SK-N-DZ (cell line): ENCODE measurements at places on chromosomes 1 and 21.

DNA sequence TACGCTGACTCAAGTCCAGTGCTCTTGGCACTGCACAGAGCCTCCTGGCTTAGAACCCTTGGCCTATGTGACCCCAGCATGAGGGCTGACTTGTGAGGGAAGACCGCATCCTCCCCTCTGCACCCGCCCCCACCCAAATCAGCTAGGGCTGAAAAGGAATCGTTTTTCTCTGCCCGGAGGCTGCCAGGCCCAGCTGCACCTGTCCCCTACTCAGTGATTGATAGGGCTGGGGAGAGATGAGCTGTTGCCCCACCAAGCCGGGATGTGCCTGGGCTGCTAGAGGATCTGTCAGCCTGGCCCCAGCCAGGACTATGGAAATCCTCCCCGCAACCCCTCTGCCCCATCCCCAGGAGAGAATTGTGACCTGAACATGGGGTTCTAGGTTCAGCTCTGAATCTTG, 20.6 kb downstream of the MYOG start:
- no peak for DNase-seq

DNA sequence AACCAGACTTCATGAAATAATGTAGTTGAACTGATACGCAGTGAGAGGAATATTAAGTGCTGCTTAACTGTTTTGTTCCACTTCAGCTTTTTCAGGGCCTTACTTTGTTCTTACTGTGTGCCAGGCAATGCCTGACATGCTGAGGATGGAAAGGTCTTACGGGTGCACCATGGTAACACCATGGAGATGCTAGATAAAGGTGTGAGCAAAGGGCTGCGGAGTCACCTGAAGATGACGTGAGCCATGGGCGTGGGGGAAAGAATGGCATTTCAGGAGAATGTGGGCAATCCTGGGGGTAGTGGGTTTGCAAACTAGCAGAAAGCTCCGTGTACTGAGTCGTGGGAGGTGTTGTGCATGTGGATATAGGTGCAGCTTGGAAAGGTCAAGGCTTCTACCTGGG, 27.3 kb downstream of the MAN1C1 start:
- DNase-seq: no peak

- no peak for DNase-seq
Measured at GRCh38 chr1:94660994-94661393, 119.4 kb upstream of the F3 start.

GRCh38 chr21:24275616-24276015, 1331.7 kb downstream of the MRPL39 start:
- no peak for DNase-seq

DNA sequence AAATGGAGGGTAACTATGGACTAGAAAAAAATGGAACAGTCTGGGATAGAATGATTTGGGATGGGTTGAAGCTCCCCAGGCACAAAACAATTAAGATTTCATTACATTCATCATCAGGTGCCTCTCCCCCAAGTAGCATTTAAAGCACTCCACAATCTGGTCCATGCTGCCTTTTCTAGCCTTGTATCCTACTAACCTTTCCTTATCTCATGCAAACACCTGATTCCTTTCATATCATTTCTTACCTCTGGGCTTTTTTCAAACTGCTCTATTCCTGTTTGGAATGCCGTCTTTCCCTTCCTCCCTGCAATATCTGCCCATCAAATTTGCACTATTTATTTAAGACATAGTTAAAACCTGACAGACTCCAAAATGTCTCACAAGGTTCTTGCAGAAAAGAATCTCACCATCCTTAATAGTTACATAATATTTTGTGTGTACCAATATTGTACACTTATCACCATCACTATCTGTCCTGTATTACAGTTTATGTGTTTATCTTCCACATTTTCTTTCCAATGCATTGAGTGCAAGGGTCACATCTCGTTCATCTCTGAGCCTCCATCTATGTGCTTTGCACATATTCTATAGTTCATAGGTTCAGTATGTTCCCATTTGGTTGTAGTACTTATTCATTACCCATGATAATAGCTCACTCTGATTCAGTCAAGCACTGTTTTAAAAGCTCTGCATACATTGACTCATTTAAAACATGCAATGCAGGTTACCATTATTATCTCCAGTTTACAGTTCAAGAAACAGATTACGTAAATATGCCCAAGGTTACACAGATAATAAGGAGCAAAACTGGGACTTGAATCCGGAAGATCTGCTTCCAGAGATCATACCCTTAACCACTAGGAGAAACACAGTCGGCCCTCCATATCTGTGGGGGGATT, 16.1 kb upstream of the SHCBP1L start:
- DNase-seq: no peak

- no peak for DNase-seq
Measured at GRCh38 chr1:202964791-202965410, 2.2 kb downstream of the CYB5R1 start.

- DNase-seq: no peak
Measured at GRCh38 chr1:11455967-11456570, 22.9 kb upstream of the DISP3 start.

- no peak for DNase-seq
Measured at GRCh38 chr1:57966751-57967406, 543.0 kb upstream of the DAB1 start.

DNA sequence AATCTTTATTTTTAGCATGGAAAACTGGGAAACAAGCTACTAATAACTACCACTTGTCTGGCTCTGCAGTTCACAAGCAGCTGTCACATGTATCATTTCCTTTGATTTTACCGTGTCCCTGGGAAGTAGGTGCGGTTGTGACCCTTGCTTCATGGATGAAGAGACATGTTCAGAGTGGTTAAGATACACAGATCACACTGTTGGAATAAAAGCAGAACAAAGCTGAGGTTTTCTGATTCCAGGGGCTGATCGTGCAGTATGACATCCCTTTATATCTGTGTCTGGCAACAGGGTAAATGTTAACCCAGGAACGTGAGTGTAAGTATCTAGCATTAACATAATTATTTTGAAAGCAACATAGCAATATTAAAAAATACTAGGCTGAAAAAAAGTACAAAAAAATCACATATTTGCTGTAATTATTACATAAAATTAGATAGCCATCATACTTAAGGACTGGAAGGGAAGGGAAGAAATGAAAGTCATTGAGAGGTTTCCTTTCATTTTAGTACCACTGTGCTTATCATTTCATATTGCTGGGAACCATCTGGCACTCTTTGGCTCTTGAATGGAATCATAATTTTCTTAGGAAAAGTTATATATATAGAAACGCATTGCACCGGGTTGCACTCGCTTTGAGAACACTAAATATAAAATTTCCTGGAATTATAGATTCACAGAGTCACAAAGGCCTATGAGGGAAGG, 62.8 kb upstream of the PAXBP1 start:
- no peak for DNase-seq

DNA sequence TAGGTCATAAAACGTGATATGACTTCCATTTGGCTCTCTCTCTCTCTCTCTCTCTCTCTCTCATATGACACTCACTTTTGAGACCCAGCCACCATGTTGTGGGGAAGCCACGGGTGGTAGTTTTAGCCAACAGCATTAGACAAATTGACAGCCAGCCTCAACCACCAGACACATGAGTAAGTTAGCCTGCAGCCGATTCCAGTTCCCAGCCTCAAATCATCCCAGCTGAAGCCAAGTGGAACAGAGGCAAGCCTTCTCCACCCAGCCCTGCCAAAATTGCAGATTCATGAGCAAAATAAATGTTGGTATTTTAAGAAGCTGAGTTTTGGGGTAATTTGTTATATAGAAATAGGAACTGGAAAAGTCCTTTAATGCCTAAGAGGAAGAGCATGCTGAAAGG, 98.0 kb upstream of the DNAH14 start:
- no peak for DNase-seq

GRCh38 chr1:93675931-93676330, 5.7 kb downstream of the BCAR3 start:
- no peak for DNase-seq

DNA sequence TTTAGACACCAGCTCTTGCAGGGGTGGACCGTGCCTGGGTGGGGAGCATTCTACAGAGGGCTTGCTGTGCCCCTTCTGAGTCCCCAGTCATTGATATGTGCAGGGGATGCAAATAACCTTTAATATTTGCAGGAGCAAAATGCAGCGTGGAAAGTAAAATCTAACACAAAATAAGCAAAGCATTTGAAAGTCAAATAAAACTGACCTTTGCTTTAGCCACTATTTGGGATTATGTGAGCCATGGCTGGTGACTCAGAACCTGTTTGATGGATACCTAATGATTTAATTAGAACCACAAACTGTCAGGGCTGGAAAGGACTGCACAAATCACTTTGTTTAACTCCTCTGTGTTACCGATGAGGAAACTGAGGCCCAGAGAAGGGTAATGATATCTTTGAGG, 377.5 kb downstream of the HHAT start:
- DNase-seq: no peak

DNA sequence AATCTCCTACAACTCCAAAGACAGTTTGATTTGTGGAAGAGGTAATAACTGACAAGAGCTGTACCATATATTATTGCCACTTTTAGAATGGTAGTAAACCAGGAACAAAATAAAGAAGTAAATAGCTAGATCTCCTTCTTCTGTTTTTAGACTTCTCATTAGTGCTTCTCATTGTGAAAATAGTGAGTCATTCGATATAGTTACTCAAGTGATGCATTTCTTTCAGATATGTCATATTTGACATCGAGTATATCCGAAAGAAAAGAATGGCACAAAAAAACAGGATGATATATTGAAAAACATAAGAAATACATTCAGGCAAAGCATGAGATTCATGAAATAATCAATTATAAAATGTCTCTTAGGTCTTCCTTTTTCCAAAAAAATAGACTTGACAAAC, 1346.1 kb downstream of the BRINP3 start:
- DNase-seq: no peak

DNA sequence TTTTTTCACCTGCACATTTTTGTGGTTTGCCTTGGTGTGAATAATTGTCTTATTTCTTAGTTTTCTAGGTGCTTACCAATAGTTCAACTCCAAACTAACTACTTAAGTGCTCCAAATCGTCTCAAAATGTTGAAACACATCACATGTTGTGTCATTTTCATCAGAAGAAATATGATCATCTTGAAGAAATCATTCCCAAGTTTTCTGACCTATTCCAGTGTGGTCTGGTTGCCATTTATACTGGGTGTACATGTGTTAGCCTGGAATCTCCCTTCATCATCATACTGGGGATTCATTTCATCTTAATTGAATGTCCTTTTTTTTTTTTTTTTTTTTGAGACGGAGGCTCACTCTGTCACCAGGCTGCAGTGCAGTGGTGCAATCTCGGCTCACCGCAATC, 67.0 kb downstream of the EIF2B3 start:
- no peak for DNase-seq

DNA sequence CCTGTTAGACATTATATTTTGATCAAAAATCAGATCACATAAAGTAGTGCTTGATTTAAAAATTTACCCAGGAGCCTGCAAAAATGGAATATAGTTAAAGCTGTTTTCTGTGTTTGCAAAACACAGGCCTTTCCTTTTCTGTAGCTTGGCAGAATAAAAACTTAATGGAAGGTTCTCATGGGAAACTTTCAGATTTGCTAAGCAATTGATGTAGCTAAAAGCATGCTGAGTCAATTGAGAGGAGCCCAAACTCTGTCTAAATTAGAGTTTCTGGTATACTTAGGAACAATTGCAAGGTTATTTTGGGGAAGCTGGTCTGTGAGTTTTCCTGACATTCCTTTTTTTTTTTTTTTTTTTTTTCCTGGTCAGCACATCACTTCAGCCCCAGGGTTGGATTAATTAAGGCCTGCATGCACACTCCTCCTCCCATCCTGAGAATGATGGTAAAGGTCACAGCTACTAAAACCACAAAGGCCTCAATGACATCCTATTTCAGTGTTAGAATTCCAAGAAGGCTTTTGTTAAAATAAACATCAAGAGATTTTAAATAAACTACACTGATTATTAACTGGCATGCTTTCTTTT, 608.7 kb downstream of the PLPP3 start:
- DNase-seq: no peak

- no peak for DNase-seq
Measured at GRCh38 chr1:107533436-107533835, 392.6 kb downstream of the NTNG1 start.

DNA sequence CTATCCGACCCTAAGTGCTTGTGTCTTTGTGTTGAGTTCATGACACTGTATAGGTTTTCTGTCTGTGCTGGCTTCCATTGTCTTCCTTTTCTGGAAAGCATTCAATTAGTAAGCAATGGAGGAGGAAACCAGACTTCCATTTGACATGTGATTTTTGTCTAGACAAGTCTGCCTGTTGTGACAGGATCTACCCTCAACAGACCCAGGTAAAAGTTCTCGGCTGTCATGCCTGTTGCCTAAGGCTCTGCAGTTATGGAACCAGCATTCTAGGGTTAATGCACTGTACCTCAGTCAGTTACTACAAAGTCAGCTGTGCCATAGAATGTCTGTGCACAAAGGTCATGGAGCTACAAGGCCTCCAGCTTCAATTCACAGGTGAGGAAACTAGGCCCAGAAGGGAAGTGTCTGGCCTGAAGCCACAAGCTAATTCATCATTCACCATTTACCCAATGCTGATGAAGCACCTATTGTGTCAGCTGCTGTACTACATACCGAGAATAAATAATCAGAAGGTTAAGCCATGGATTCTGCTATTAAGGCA, 72.3 kb downstream of the PLPP3 start:
- no peak for DNase-seq

DNA sequence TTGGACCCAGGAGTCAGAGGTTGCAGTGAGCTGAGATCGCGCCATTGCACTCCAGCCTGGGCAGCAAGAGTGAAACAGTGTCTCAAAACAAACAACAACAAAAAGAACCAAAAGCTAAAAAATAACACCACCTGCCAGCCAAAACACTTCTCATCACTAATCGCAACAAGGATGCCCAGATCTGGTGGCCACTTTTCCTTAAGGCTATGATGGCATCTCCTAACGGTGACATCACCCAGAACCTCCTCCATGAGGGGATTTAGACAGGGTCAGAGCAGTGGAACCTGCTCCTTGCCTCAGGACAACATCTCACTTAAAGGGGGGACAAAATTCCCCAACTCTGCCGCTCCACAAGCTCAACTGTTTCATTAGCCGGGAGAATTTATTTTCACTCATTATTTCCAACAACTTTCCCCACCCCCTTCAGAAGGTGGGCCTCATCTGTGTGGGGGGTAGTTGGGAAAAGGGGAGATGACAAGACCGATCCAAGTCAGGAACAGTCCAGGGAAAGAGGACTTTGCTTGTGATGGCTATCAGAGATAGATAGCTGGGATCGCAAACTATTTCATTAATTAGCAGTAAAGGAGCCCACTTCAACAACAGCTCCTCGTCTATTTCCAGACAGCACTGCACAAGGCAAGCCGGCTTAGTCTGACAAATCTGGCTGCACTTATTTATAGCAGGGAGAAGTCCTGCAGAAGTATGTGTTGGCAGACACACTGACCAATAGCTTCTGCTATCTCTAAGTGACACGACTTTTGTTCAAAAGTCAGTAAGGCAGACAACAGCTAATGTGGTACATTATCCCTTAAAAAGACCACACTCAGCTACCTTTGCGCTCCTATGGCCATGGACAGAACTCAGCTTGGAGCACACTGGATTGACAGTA, 2.6 kb downstream of the PABPC4 start:
- no peak for DNase-seq

DNA sequence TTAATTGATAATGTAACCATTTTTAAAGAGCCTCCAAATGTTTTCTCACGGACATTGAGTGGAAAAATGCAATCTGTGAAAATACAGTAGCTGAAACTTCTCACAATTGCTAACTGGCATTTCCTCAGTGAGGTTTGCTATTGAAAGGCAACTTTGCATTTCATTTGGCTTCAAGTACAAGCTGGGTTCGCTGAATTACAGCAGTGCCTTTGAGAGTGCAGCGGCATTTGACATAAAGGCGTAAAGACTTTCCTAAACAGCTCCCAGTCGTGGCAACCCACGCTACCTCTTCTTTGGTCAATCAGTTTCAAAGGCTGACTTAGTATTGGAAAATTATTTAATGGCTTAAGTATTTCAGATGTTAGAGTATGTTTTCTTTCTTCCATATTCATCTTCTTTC, 39.3 kb upstream of the ZBTB18 start:
- no peak for DNase-seq
